Activated CD4-positive, alpha-beta T cell treated with anti-CD3 and anti-CD28 coated beads for 48 hours (primary cell): ENCODE measurements at places on chromosomes 12 and 14.

GRCh38 chr12:85390266-85390665, 110.2 kb downstream of the ALX1 start:
- DNase-seq: no peak

DNA sequence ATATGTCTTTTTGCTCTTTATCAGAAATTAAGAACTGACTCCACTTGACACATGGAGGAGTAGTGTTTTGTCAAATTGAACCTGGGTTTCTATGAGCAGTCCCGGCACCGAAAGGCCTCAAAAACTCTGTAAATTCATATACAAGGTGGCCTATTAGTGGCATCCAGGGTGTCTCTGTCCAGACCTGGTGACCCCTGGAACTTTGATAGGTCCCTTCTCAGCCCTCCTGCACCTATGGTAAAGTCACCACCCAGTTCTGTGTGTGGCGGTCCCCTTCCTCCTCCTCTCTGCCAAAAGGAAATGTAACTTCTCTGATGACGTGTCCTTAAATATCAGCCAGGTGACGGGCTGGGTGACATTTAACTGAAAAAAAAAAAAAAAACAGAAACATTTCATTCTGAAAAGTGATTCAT, 204.0 kb upstream of the FOXN3 start:
- DNase-seq: peak; percentile 72

DNA sequence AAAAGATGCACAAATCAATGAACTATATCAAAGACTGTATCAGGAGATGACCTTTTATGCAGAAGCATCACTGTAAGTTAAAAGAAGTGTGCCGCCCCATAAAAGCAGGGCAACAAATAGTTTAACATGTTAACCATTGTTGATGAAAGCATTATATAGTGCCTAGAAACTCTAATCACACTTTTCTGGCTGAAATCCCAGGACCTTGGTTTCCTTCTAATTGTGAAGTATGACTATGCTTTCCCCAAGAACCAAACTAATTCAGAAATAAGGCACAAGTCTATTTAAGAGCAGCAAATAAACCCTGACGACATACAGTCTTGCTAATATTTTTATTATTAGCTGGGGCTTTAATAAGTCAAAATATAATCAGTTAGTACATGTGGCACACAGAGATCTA, 21.7 kb downstream of the RACGAP1 start:
- DNase-seq: no peak

GRCh38 chr12:68453876-68454275, 121.7 kb upstream of the MDM1 start:
- DNase-seq: no peak

DNA sequence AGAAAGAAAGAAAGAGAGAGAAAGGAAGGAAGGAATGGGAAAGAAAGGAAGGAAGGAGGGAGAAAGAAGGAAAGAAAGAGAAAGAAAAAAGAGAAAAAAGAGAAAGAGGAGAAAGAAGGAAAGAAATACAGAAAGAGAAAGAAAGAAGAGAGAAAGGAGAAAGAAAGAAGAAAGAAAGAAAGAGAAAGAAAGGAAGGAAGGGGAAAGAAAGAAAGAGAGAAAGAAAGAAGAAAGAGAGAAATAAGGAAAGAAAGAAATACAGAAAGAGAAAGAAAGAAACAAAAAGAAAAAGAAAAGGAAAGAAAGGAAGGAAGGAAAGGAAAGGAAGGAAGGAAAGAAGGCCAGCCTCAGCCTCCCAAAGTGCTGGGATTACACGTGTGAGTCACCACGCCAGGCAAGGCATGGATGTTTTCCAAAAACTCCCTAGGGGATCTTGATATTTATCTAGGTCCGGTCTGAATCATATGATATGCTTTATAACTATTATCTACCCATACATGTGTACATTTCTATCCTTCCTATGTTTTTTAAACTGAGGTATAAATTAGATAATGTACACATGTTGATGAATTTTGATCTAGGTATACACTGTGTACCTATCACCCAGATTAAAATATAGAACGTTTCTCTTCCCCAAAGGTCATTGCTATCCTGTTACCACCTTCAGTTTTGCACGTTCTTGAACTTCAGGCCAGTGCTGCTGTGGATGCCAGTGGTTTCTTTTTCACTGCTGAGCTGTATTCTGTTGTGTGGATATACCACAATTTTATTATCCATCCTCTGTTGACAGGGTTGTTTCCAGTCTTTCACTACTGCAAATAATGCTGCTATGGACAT, 177.9 kb downstream of the RBM19 start:
- DNase-seq: no peak

DNA sequence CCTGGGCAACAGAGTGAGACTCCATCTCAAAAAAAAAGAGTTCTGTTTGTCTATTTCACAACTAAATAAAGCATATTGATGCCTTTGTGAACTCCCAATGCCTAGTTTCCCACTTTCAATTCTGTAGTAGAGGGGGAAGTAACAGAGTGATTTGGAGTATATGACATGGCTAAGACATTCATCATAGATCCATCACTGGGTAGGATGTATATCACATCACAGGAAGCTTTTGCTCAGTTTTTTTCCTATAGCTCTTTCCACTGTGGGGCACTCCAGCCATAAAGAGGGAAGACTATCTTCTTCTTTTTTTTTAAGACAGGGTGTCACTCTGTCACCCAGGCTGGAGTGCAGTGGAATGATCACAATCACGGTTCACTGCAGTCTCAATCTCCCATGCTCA, 154.0 kb upstream of the BCL2L14 start:
- no peak for DNase-seq

GRCh38 chr14:99589031-99589441, 15.0 kb downstream of the CCDC85C start:
- DNase-seq: no peak

DNA sequence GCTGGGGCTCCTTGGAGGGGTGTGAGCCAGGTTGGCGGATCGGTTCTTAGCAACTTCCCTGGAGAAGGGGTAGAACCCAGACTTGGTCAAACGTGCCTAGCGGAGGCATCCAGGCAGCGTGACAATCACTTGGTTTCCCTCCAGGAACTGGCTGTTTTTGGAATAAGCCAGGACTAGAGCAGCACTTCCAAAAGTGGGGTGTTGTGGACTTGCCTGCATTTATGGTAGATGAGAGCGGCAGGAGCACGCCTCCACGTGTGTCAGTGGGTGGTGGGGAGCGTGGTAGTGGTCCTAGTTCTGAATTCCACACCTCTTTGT, 2.8 kb downstream of the PRMT8 start:
- no peak for DNase-seq

GRCh38 chr12:71070416-71071128, 87.2 kb downstream of the TSPAN8 start:
- DNase-seq: no peak

GRCh38 chr14:65854215-65854614, 441.7 kb downstream of the FUT8 start:
- DNase-seq: no peak

- no peak for DNase-seq
Measured at GRCh38 chr14:23070262-23071129, 13.2 kb upstream of the CDH24 start.

DNA sequence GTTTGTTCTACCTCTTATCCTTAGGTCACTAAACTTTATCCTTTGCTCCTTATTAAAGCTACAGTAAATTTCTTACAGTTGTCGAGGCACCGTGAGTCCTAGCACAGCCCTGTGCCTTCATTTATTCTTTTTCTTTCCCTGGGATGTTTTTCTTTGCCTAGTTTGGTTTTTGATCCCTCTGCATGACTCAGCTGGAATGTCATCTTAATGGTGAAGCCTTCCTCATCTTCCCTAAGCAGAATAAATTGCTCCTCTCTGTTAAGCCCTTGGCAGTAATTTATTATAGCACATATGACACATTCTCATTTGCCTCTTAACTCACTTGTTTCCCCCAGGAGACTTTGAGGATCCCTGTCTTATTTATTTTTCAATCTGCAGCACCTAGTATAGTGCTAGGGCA, 16.6 kb downstream of the ACTR10 start:
- no peak for DNase-seq

GRCh38 chr12:5072311-5072710, 28.6 kb downstream of the KCNA5 start:
- no peak for DNase-seq

GRCh38 chr12:108837239-108837638, 20.1 kb downstream of the SSH1 start:
- DNase-seq: no peak

GRCh38 chr12:109727039-109727723, 13.6 kb downstream of the FAM222A start:
- DNase-seq: no peak

DNA sequence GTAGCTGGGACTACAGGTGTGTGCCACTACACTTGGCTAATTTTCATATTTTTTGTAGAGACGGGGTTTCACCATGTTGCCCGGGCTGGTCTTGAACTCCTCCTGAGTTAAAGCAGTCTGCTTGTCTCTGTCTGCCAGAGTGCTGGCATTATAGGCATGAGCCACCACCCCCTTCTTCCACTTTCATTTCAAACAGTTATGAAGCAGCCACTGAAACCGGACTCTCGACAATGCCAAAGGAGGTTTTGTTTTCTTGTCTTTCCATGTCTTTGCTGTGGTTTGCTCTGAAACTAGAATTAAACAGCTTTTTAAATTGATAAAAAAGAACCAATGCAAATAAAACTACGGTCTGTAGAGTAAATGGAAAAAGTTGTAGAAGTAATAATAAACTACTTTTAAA, 30.4 kb downstream of the RAP1B start:
- DNase-seq: peak; percentile 64

GRCh38 chr12:67666605-67667004, 18.1 kb downstream of the DYRK2 start:
- no peak for DNase-seq

GRCh38 chr12:2960996-2961616, 1.9 kb downstream of the TEAD4 start:
- DNase-seq: no peak

DNA sequence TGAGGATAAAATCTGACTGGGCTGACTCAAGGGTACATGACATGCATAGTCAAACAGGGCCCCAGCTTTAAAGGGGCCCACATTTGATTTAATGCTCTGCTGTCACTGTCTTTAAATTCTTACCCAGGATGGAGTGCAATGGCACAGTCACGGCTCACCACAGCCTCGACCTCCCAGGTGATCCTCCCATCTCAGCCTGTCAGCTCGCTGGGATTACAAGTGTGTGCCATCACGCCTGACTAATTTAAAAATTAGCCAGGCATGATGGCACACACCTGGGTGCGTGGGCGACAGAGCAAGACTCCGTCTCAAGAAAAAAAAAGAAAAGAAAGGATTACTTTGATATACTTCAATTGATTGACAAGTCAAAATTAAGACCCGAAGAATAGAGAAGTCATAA, 9.2 kb upstream of the PLBD1 start:
- no peak for DNase-seq

GRCh38 chr12:31895449-31896150, 63.6 kb upstream of the RESF1 start:
- no peak for DNase-seq

- DNase-seq: no peak
Measured at GRCh38 chr12:12482150-12482761, 80.4 kb downstream of the DUSP16 start.

DNA sequence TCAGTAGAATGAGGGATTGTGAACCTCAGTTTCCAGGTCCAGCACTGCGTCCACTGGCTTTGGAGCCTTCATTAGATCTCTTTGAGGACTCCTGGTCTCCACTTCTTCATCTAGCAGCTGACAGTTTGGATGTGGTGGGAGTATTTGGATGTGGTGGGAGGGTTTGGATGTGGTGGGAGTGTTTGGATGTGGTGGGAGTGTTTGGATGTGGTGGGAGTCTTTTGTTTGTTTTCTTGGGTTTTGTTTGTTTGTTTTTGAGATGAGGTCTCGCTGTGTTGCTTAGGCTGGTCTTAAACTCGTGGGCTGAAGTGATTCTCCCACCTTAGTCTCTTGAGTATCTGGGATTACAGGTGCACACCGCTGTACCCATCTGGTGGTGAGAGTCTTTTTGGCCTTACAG, 64.7 kb downstream of the IFT43 start:
- DNase-seq: no peak

DNA sequence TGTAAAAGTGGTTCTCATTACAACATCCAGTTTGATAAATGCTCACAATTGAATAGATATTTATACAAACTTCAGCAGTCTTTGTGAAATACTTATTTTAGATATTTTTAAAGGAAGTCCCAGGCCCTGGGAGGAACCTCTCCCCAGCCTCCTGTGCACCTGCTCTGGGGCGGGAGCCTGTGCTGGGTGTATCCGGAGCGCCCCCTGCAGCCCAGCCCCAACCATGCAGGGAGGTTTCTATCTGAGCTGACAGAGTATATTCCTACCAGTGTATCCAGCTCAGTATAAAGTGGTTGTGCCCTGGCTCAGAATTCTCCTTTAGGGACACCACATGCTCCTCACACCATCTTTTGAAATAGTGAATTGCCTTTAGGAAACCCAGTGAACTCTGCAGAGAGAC, 851.8 kb downstream of the TMEM121 start:
- DNase-seq: peak; percentile 64

DNA sequence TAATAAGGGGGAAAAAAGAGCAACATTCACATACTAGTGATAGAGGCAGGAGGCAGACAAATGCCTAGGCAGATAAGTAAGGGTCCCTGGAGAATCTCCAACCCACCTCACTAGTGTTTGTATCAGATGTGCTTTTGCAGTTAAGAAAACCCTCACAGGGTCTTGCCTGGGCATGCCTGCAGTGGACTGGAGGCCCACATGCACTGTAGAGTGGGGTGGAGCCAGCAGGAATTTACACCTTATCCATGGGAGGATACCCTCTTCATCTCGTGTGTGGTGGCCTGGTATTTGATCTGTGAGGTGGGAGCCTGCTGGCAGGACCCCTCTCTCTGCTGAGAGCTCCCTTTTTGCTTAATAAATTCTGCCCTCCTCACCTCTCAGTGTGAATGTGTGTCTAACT, 238.0 kb upstream of the SLC16A7 start:
- no peak for DNase-seq

GRCh38 chr12:117011988-117012805, 87.0 kb downstream of the TESC start:
- no peak for DNase-seq

DNA sequence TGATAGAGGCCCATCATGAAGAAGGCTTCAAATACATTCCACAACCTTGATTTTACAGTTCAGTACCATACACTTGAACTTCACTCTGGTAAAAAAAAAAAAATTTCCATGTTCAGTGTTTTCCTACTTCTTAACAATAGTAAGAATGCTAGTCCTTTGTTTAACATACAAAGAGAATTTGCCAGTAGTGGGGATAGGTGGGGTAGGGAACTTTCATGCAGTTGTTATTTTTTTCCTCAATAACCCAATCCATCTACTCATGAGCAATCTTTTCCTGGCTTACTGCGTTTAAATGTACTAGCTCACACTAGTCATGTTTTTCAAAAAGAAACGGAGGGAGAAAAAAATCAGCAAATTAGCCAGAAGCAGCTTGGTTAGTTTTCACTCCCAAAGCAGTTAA, 206.1 kb downstream of the PRKD1 start:
- DNase-seq: no peak

DNA sequence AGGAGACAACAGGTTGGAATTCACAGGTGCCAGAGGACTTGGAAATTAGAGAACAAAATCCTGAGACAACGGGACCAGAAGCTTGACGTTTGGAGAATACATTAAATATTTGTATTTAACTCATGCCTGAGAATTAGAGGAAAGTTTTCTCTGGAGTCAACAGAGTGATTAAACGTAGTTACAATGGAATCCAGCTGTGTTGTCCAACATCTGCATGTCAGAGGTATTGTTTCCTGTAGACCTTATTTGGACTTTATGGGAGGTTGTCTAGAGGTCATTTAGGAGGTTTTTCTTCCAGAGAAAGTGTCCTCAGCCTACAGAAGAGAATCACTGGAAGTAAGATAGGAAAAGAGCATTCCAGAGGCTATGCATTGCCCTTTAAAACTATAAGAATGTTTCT, 45.1 kb upstream of the RERGL start:
- DNase-seq: no peak

- no peak for DNase-seq
Measured at GRCh38 chr12:5768581-5769196, 176.4 kb downstream of the ANO2 start.

GRCh38 chr12:80698256-80698655, 9.2 kb upstream of the MYF6 start:
- no peak for DNase-seq
